ENCODE measurements at places on chromosomes 12 and 14.

- DNase-seq = no peak
These were observed 110.8 kb upstream of the SRRM4 start for GRCh38 chr12:118870551-118870950.

- no peak for DNase-seq
These were observed 100.3 kb upstream of the SOX5 start for GRCh38 chr12:24049728-24050127.

- DNase-seq = no peak
These were observed 98.4 kb upstream of the FZD10 start for GRCh38 chr12:130063866-130064265.

DNA sequence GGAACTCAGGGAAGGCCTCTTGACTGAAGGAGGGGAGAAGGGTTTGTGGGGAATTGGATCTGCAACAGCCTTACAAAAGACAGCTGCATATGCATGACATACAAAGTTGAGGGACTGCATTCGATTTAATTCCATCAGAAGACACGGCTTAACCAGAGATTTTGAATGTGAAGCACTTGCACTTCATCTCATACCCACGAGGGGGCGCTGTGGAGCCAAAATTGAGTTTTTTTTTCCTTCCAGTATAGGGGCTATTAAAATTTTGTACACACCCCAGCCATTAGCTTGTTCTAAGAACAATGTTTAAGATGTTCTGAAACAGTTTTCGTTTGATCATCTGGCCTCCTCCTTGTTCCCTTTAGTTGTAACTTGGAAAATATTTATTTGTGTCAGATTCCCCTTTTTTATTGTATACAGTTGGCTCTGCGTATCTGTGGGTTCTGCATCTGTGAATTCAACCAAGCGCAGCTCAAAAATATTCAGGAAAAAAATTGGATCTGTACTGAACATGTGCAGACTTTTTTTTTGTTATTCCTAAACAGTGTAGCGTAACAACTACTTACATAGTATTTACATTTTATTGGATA lies 1.6 kb downstream of the SUDS3 start:
- peak; percentile 71 for DNase-seq

DNA sequence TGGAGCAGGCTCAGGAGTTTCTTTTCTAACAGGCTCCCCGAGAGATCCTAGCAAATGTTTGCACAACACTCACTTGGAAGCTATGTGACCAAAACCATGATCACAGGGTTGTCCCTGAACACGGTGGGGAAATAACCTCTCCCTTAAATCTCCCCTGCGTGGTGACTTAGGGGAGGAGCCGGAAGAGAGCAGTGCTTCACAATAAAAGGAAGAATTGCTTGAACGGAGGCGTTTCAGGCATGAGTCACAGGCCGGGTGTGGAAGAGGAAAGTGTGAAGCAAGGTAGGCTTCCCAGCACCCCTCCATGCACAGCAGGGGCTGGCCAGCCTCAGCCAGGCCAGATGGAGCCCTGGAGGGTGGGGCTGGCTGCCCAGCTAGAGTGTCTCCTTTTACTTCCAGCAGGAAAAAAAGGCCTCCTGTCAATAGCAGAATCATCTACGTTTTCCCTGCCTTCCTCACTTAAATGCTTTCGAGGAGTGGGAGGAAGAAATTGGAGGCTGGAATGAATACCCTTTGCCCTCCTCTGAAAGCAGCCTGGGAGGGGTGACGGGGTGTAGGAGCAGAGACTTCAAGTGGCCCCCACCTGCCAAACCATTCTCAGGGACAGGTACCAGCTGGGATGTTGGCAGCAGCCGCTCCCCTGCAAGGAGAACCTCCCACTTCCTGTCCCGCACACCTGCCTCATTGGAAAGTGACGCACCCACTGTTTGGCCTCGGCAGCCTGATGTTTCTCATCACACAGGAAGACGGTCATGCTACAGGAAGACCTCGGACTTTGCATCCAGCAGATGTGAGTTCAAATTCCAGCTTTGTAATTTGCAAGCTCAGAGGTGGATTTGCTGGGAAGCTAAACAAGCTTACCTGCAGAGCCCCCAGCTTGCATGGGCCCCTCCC lies 30.1 kb upstream of the PPP2R5C start:
- peak; percentile 89 for DNase-seq

- no peak for DNase-seq
These were observed 12.9 kb downstream of the RIMBP2 start for GRCh38 chr12:130702966-130703732.

DNA sequence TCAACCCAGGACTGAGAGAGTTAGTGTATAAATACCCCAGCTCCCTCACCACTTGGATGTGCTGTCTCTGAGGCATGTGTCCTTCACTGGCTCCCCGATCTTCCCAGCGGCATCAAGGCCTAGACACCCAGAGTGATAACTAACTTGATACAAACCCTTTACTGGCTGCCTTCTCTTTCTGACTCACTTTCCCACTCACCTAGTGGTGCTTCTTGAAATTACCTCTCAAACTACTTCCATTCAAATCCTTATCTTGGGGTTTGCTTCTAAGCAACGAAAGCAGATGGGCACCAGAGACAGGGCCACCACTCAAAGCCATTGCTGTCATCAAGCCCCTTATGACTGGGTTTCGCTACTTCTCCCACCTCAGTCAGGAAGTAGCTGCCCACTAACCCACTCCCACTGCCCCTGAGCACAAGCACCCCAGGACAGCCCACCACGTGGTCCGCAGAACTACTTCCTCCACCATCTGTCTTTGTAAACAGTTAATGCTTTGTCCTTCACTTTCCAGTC lies 17.2 kb downstream of the ZFP36L1 start:
- DNase-seq = no peak

- DNase-seq = no peak
These were observed 149.3 kb upstream of the TMTC2 start for GRCh38 chr12:82537436-82537835.

DNA sequence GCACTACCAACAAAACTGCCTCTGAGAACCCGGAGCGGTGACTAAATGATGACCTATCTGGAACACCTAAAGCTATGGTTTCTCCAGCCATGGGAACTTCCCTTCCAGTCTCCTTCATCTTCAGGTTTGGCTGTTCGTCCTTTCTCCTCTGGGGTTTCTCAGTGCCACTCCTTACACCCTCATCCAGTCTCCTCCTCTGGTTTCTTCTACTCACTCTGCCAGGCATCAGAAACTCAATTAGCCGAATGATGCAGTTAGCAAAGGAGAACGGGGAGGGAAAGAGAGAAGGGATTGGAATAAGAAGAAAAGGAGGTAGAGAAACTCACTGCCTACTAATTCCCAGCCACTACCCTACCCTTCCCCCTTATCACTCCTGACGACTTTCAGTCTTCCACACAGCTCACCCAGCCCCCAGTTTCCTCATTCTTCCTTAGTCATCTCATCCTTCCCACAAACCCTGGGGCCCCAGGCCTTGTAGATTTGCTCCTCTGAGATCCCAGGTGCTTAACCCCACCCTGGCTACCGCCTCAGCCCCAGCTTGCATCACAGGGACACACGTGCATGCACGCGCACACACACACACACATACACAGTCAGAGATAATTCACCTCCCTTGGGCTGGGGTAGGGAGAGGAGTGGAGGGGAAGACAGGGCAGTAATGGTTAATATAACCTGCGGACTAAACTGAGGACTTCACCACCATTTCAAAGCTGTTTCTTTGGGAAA lies 13.0 kb downstream of the FGD6 start:
- DNase-seq = no peak

GRCh38 chr12:103799504-103799856 lies 41.6 kb downstream of the NT5DC3 start:
- DNase-seq = no peak

DNA sequence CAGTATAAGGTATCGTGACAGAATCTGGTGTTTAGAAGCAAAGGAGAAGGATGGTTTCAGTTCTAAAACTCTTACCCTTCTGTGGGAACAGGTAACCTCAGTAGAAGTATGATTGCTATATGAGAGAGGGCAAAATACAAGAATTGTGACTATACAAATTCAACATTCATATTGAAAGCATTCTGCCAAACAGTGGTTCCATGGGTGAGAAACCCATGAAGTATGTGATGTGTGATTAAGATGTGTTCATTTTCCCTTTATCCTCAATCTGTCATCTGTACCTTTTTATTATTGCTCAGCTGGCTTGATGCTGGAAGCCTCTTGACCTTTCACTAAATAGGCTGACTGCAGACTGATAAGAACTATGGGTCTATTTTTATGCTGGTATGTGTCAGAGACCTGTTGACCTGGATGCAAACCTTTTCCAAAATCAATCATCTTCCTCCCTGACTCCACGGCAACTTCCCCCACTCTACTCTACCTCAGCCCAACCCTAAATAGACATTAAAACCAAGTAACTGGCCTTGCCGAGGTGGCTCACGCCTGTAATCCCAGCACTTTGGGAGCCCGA lies 109.6 kb downstream of the STXBP6 start:
- DNase-seq = no peak

DNA sequence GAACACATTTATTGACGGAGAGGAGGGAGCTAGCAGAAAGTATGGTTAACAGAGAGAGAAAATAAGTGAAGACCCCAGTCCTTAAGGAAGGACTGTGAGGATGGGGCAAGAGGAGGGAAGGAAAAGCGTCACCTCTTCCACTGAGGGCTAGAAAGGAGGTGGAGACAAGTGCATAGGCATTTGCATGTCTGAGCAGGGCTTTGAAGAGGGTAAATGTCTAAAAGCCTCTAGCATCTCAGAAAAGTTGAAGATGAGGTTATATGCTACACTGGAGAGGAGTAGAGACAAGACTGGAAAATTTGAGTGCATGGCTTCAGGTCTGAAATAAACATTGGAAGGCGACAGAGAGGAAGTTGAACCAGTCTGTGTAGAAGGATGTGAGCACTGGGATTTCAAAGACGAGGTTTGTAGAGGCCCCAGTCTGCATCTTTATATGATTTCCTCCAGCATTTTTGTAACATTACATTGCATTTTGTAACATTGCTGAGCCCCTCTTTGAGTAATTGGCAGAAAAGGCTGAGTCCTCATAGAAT lies 98.5 kb upstream of the IFNG-AS1 start:
- DNase-seq = no peak

GRCh38 chr14:71931492-71932228 lies 569 bp upstream of the RGS6 start:
- peak; percentile 2 for DNase-seq

DNA sequence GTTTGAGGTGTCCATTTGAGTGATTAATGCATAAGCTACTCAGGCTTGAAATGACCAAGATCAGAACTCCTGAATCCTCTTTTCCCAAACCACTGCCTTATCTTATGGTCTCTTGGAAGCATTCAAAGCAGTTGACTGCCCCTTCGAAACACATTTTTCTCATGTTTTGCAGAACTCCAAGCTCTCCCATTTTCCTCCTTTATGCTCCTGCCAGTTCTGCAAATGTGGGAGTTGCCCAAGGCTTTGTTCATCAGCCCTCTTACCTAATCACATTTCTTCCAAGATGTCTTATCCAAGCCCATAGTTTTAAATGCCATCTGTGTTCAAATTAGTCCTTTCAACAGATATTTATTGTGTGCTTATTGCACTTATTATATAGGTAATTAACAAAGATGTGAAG lies 1.8 kb upstream of the DNAAF2 start:
- DNase-seq = no peak

DNA sequence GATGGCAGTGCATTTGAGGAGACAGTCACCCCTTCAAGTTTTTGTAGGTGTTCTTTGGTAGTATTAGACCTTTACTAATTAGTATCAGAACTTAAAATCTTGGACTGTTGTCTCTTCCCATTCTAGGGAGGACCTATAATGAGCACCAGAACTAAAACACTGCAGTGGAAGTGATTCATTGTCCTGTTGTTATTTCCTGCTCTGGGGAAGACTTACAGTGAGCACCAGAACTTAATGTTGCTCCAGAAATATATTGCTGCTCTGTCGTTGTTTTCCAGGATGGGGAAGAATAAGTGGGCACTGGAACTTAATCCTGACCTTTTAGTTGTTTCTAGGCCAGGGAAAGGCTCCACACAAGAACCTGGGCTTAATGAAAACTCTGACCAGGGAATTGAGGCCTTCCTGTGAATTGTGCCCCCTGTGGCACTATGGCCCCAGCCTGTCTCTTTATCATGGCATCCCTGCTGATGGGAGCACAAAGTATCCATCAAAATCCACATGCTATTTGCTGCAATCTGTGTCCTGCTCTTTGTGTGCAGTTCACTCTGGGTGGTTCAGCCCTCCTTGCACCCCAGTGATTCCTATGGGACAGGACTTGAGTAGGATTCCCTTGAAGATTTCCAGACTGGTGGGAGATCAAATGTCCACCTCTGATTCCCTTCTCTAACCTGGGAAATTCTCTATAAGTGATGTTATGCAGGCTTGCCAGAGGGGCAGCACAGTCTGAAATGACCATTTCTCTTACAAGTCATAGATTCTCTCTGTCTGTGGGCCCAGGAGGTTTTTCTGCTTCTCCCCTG lies 175.8 kb downstream of the PAWR start:
- no peak for DNase-seq

GRCh38 chr14:82385048-82385447 lies 851.4 kb upstream of the SEL1L start:
- no peak for DNase-seq

- no peak for DNase-seq
These were observed 915.3 kb downstream of the VRK1 start for GRCh38 chr14:97712471-97712870.

- peak; percentile 11 for DNase-seq
These were observed at the start of gene KIF26A for GRCh38 chr14:104138098-104138717. KIF26A (plus strand) TSS chr14:104138587; CDS start chr14:104138723, 136 bp downstream.

DNA sequence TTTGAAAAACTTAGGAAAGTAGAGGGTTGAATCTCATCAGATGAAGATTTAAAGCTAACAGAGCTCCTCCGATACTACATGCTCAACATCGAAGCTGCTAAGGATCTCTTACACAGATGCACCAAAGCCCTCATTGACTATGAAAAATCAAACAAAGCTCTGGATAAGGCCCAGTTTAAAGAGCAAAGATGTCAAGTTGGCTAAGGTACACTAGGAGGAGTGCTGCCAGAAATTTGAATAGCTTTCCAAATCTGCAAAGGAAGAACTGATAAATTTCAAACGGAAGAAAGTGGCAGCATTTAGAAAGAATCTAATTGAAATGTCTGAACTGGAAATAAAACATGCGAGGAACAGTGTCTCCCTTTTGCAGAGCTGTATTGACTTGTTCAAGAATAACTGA lies 141.2 kb downstream of the SLC5A8 start:
- no peak for DNase-seq

GRCh38 chr12:110123919-110124268 lies 263 bp upstream of the IFT81 start:
- DNase-seq = no peak

DNA sequence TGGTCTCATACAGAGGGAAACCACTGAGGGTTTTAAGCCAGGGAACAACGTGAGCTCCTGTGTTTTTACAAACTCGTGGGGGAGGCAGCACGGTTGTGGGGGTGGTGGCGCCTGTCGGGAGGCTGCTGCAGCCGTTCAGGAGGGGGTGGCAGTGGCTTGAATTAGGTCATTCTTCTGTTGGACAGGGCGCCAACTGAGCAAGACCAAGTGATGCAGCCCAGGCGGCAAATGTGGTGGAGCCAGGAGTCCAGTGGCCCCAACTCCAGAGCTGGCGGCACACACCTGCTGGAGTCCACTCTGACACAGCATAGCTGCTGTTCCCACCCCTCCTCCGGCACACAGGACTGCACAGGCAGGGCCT lies 27.8 kb downstream of the FBRSL1 start:
- no peak for DNase-seq

GRCh38 chr12:9039397-9039977 lies 50.1 kb downstream of the KLRG1 start:
- peak; percentile 66 for DNase-seq
